ENCODE measurements at places on chromosomes 7 and 10. TPM values are rescaled to one million over a fixed set of nuclear protein-coding genes. Genes with fewer than 3 reads are reported as not detected.

The JCAD gene
- 58.3 TPM for total RNA-seq

The ITGB1 gene
- 450 TPM for total RNA-seq

The LRRC4 gene
- total RNA-seq = 4.6 TPM

The SLC26A5 gene
- total RNA-seq = 0.71 TPM

The LUC7L2 gene
- total RNA-seq = 100 TPM

The MYL10 gene
- total RNA-seq = 3.8 TPM

The SFTPA1 gene
- total RNA-seq = not detected

The NEBL gene
- 45.6 TPM for total RNA-seq

The GPRIN2 gene
- 9.0 TPM for total RNA-seq

The JAKMIP3 gene
- 1.4 TPM for total RNA-seq

The GIMAP6 gene
- total RNA-seq = 11.7 TPM

The EBF3 gene
- total RNA-seq = 28.6 TPM

The SPDYE6 gene
- total RNA-seq = not detected

The C10orf62 gene
- not detected for total RNA-seq

The BTBD16 gene
- 0.16 TPM for total RNA-seq

The MAD1L1 gene
- total RNA-seq = 43.6 TPM

The AOAH gene
- total RNA-seq = 7.1 TPM

The SLC18A3 gene
- total RNA-seq = 1.3 TPM

The ZMIZ2 gene
- total RNA-seq = 17.5 TPM

The ZNF775 gene
- total RNA-seq = 20.3 TPM

The COBL gene
- 22.3 TPM for total RNA-seq

The ZP3 gene
- total RNA-seq = 0.82 TPM

The UCN3 gene
- total RNA-seq = not detected

The UNCX gene
- total RNA-seq = 1.3 TPM

The EMX2 gene
- 5.0 TPM for total RNA-seq

The METTL27 gene
- 5.9 TPM for total RNA-seq

Data from camera-type eye (tissue), 1 donor.